ENCODE measurements at places on chromosomes 5 and 9.

DNA sequence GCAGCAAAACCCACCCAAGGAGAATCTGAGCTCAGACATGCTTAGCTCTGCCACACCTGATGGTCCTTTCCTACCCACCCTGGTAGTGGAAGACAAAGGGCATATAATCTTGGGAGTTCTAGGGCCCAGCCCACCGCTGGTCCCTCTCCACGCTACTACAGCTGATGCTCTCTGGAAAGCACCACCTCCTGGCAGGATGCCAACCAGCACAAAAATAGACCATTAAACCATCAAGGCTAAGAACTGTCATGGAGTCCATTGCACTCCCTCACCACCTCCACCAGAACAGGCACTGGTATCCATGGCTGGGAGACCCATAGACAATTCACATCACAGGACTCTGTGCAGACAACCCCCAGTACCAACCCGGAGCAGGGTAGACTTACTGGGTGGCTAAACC is 111.0 kb upstream of the IL7R start:
- DNase-seq: no peak

- DNase-seq: no peak
Observed at GRCh38 chr9:124205686-124206352, 51.9 kb upstream of the NEK6 start.

- no peak for DNase-seq
Observed at GRCh38 chr5:15702102-15702501, 202.1 kb downstream of the FBXL7 start.

DNA sequence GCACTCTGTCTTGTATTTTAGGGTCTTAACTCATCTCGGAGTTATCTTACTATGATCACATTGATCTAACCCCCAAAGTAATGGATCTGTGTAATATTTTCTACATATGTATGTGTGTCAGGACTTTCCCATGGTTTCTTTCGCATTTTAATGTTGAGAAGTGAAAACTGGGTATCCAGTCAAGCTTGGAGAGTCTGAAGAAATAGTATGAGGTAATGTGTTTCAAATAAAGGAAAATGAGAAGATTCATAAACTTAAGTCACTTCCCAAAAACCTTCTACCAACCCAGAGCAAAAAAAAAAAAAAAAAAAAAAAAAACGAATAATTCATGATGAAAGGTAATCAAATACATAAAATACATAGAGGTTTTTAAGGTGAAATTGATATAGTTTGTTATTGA is 187.8 kb upstream of the VCAN start:
- DNase-seq: no peak

DNA sequence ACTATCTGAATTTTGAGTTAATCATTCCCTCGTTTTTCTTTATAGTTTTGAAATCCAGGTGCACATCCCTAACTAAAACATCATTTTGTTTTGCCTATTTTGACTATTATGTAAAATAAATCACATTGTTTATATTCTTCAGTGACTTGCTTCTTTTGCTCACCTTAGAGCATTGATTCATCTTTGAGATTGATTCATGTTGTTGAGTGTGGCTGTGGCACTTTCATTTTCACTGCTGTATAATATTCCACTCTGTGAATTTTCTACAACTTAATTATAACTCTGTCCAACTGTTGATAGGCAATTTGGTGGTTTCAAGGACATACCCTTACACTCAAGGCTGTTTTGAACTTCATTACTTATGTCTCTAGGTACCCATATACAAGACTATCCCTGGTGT is 12.5 kb downstream of the NKX2-5 start:
- no peak for DNase-seq

Data from inflammatory macrophage (primary cell).